Stimulated activated CD4-positive, alpha-beta T cell treated with anti-CD3 and anti-CD28 coated beads, Interleukin-2, amount 100 ng/mL, for 24 hours (primary cell): ENCODE measurements at places on chromosomes 5 and 9.

DNA sequence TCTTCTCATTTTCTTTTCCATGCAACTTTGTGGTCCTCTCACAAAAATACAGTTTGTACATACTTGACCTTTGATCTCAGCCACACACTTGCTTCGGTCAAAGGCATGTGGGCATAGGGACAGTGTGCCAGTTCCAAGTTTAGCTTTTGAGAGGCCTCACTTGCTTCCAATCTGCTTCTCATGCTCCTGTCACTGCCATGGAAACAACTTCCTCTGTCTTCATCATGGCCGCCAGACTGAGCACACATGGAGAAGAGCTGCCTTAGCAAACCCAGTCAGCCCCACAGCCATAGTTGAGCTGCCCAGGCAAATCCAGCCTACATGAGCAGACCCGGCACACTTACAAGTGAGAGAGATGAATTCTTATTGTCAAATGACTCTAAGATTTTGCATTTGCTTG lies 138.2 kb upstream of the TUSC1 start:
- DNase-seq, result no peak

- no peak for DNase-seq
Observed at GRCh38 chr5:175679411-175679810, 21.5 kb downstream of the HRH2 start.

GRCh38 chr9:123678038-123678877 lies 251.7 kb downstream of the DENND1A start:
- no peak for DNase-seq

DNA sequence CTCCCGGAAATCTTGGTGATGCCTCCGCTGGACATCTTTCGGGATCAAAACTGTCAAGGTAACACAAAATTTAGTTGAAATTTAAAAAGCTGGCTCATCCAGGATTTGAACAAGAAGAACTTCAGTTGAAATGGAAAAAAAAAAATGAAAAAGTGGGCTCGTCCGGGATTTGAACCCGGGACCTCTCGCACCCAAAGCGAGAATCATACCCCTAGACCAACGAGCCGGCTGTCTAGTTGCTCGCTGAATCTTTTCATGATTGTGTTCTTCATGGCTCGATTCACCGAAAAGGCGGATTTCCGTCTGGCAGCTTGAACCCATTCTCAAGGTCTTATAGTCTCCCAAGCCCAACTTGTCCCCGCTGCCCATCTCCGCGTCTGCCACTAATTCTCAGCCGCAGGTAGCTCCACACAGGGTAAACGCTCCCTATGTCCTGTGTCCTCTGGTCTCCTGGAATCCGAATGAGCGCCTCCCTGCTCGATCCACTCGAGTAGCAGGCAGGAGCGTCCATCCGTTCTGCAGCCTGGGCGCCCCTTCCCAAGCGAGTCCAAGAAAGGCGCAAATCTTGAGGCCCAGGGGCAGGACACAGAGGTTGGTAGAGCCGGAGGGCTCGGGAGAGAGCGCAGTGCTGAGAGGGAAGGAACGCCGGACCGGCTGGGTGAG lies 16.2 kb downstream of the TRIM7 start:
- DNase-seq, result peak; percentile 84

DNA sequence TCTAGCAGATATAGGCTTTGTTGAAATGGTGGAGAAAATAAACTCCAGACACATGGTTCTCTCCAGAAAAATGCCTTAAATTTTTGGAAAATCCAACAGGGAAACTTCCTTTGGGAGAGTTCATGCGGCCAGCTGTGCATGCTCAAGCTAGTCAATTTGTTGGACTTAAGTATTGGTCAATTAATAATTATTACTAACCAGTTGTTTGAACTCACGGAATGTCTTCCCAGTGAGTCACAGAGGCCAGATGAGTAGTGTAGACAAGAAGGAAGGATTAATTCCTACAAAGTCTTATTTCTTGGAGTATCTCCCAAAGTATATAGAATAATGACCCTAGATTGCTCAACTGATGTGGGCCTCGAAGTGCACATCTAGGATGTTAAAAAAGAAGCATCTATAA lies 103.6 kb downstream of the MACIR start:
- DNase-seq, result no peak
